ENCODE measurements at places on chromosomes 7 and 10.

DNA sequence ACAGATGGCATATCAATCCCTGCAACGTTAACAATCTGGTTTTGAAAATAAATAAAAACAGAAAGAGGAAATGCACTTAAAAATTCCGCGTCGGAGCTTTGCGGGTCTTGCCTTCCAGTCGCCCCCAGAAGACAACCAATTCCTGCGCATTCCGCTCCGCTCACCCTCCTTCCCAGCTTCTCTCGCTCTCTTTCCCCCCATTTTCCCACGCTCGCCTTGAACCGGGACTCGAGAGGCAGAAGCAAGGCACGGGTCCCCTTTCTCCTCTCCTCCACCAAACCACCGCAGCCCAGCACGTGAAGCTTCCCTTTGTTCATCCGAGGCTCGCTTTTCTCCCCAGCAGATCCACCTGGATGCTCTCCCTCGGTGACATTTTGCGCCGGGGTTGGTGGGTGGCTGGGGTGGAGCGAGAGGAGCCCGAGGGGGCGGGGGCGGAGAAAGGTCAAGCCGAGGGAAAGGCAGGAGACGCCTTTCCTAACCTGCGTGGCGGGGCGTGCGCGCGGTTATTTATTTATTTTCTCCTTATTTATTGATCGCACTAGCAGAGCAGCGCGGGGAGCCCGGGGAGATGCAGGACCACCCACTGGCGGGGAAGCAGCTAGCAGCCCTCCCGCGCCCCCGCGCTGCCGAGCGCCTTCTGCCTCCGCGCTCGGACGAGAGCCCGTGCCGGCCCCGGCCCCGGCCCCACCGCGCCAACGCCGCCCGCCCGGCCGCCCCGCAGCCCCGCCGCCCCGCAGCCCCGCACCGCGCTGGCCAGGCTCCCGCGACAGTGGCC is at the start of gene KCND2:
TSS of gene KCND2 (plus strand) at position 475 of the 775 bp plus-strand sequence.
- DNase-seq = peak; percentile 55

GRCh38 chr10:36280321-36280741 is 638.2 kb upstream of the FZD8 start:
- DNase-seq = no peak

- peak; percentile 5 for DNase-seq
These were observed 324.3 kb downstream of the PTPRN2 start for GRCh38 chr7:158263110-158263963.

GRCh38 chr10:48976196-48976595 is 36.6 kb upstream of the LRRC18 start:
- no peak for DNase-seq

GRCh38 chr10:4312051-4312835 is 513.8 kb upstream of the AKR1E2 start:
- no peak for DNase-seq

- DNase-seq = no peak
These were observed 860.6 kb upstream of the ZWINT start for GRCh38 chr10:57221674-57222073.

- no peak for DNase-seq
These were observed 802 bp upstream of the CDK6 start for GRCh38 chr7:92837000-92837749.

DNA sequence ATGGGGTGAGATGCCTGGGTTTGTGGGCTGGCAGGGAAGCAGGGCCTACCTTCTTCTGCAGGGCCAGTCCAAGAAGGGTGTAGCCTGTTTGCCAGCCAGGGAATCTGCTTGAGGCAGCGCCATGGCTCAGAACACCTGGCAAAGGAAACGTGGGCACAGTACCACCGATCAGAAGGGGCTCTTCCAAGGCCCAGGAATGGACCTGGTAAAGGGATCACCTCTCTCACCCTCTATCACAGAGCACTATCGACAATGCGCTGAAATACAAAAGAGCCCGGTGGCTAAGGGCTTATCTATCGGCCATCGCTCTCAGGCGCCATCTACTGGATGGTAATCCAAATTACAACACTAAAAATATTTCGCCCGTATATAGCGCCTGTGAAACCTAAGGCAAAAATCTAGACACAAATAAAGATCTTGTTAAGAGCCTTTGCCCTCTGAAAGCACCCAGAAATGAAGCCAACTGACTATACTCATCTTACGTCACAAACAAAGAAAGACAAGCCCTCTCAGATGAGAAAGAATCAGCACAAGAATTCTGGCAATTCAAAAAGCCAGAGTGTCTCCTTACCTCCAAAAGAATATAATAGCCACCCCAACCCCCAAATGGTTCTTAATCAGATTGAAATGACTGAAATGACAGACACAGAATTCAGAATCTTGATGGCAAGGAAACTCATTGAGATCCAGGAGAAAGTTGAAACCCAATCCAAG is 217.8 kb upstream of the HPS1 start:
- peak; percentile 21 for DNase-seq

DNA sequence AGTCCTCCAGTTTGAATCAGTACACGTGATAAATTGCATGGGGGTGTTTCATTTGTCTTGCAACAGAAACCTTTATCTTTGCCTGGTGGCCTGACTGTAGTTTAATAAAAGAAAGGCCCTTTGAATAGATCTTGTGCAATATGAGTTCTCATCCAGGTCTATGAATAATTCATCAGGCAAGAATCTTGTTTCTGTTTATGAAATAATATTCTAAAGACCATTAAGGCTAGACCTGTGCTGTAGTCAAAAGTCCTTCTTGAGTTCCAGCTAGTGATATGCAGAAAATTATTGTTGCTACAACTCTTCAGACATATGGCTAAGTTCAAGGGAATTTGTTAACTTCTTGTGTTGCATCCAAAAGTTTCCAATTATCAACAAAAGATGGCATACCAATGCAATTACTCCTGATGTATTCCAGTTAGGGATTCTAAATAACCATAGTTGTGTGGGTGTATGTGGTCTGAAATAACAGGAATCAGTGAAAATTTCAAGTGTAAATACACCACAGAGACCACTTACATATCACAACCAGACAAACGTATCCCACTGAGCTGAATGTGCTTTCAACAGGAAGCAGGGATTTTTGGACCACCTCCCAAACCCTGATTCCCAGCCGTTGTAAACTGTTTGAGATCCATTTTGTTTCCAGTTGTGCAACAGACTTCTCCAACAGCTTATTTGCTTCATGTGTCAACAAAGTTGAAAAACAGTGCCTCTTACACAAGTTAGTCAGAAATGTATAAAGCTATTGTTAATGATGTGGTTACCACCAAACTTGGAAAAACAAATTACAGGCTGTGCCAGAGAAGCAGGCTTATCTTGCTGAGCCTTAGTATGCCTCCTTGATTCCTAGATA is 54.7 kb upstream of the BICC1 start:
- DNase-seq = no peak

DNA sequence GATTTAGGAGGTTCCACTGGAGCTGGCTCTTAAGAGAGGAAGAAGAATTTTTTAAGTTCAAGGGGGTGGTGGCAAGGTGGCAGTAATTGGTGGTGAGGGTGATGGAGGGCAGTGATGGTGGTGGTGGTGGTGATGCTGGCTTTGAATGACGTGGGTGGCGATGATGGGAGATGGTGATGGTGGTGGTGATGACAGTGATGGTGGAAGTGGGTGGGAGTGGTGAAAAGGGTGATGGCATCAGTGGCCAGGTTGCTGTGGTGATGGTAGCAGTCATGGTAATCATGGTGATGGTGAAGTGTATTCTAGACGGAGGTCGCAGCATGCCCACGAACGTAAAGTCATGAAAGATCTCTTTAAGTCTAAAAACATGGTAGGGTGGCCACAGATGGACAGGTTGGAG is 197.3 kb downstream of the PTEN start:
- DNase-seq = no peak

DNA sequence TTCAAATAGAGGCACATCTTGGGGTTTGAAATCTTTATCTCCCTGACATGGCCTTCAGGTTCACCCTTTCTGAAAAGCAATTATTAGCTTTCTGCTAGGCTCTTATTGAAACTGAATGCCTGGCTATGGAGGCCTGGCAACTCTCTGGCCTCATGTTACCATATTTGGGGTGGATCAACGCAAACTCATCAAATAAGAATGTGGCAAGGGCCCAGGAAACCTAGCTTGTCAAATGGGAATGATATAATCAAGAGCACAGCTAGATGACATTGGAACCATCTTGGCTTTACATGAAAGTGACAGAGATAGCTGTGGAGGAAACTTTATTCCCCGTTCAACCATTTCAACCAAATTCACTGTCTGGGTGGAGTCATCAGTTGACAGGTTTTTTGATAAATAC is 202.8 kb upstream of the SMIM30 start:
- no peak for DNase-seq

- no peak for DNase-seq
These were observed 80.0 kb downstream of the AKAP9 start for GRCh38 chr7:92020636-92021035.

- no peak for DNase-seq
These were observed 15.9 kb downstream of the RNF133 start for GRCh38 chr7:122682815-122683550.

- DNase-seq = no peak
These were observed 21.1 kb downstream of the PLAU start for GRCh38 chr10:73931767-73932619.

DNA sequence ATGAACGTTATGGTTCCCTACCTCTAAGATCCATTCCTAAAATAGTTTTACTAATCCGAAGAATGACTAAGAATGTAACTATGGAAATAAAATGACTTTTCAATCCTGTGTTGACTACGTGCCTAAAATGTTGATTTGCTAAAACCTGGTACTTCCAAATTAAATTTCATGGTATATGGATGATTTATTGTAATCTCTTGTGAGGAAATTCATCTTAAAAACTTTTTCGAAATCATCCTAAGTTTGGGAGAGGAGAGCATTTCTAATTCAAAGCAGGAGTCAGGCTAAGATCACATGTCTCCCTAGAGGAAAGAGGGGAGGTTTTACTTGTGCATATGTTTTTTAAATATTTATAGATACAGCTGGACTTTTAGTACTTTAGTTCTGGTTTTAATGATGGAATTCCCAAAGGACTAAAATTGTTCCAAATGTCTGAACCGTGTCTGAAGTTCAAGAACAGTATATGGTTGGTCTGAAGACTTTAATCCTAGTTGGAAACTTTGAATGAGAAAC is 483.9 kb downstream of the AUTS2 start:
- no peak for DNase-seq

GRCh38 chr10:69352569-69353264 is 64.0 kb downstream of the TACR2 start:
- DNase-seq = no peak

GRCh38 chr7:24869572-24869971 is 110.4 kb downstream of the OSBPL3 start:
- no peak for DNase-seq

DNA sequence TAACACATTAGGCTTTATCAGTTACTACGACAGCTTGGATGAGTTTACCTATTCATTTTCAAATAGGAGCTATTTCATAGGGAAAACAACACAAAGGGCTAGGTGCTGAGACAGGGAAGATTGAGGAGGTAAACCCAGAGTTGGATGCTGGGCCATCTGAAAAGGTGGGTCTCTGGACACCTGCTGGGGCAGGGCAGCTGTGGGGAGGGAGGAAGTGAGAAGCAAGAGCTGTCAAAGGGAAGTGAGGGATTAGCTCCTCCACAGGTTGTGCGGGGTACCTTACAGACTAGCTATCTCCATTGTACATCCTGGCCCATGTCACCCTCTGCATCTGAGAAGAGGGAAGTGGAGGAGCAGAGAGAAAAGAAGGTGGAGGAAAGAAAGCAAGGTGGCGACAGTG is 48.9 kb downstream of the BLNK start:
- DNase-seq = no peak

DNA sequence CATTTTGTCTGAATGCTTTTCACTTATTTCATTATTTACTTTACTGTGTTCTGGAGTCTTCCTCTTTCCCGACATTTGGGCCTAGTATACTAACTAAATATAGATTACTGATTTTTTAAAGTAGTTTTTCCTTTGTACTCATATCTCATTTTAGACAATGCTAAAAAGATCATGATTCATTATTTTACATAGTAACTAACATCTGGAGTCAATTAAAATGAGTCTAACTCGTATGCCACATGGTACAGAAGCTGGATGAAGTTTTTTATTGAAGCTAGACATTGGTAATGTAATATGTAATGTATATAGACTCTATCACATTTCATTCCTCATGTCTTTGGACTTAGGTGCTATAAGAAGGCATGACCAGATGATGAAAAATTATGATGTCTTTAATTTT is 156.3 kb upstream of the HGF start:
- DNase-seq = no peak

DNA sequence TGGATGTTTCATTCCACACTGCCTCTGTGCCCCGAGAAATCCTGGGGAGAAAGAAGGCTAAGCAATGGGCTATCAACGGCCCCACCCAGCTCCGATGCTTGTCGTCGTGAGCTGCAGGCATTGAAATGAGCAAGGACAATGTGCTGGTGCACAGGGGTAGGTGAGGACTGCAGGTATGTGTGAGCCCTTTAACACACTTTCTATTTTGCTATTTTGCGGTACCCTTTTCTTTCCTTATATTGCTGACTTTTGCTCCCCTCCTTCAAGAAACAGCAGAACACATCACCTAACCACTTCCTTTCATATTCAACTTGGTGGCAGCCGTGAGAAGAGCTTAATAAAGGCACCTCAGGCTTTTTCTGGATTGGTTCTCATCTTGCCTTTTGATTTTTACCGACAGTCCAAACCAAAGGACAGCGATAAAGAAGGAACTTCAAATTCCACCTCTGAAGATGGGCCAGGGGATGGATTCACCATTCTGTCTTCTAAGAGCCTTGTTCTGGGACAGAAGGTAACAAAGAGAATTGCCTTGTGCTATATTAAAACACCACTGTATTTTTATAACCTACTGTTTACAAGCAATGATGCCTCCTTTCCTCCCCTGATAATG is 39.2 kb downstream of the AIFM2 start:
- no peak for DNase-seq

DNA sequence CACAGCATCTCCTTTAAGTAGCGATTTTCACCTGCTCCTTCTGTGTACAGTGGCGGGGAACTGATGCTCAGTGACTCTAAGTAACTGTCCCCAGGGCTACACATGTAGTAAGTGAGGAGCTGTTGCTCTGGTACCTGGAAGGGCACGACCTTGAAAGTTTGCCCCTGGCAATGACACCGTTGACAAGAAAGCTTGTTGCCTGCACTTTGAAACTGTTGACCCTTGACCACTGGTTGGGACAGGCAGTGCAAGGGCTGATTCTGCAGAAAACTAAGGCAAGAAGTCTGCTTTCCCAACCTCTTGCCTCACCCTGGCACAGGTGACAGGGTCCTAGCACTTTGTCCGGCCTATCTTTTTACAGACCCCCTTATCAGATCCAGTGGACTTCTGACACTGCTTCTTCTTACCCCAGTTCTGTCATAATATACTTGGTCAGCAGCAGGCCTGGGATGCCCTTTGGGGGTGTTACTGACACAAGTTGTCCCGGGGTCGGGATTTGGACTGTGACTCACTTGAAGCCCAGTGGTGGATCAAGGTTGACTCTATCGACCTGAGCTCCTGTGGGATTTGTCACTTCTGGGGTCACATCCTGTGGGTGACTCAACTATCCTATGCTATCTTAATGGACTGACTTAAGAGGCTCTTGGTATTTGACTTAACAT is 5.8 kb downstream of the ACSL5 start:
- DNase-seq = no peak

DNA sequence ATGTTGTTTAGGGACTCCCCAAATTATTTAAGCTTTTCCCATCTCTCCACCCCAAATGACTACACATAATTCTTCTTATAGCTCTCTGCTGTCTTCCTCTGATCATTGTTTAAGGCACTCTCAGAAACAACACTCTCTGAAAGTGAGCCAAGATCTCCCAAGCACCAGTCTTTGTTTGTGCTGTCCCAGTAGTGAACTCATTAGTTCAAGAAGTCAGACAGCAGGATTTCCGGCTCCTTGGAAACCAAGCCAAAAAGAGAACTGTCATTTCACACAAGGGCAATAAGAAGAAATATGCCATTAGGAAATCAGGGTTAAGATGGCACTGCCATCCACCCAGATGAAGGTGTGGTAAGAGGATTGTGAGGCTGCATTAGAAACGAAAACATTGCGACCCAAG is 83.1 kb downstream of the FZD1 start:
- no peak for DNase-seq
